PC-3 (cell line): ENCODE measurements at places on chromosomes 13 and 19. TPM values are rescaled to one million over a fixed set of nuclear protein-coding genes. Genes with fewer than 3 reads are reported as not detected.

- DNase-seq: peak; percentile 31
Measured at GRCh38 chr13:33636955-33637670, 180.8 kb upstream of the RFC3 start.

Gene CGB7
- total RNA-seq: 0.04 and 0.63 TPM in 2 replicates

Gene KCNN1
- total RNA-seq: not detected in 2 replicates

DNA sequence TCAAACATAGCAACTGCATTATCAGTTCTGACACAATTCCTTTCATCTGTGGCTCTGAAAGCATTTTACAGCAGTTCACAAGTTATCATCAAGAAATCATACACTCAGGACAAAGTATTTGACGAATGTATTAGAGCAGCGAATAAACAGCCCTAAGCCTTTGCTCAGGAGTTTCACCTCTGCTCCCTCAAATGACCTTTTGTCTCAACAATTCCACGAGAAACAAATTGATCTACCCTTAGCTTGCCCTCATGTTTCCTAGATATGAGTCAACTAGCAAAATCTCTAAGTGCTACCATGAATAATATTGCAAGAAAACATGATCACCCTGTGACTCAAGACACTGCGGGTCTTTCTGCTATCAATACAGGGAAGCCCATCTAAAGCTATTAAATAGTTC is 396.1 kb downstream of the EFNB2 start:
- DNase-seq: no peak

GRCh38 chr19:11225815-11226214 is 13.6 kb upstream of the ANGPTL8 start:
- DNase-seq: no peak

DNA sequence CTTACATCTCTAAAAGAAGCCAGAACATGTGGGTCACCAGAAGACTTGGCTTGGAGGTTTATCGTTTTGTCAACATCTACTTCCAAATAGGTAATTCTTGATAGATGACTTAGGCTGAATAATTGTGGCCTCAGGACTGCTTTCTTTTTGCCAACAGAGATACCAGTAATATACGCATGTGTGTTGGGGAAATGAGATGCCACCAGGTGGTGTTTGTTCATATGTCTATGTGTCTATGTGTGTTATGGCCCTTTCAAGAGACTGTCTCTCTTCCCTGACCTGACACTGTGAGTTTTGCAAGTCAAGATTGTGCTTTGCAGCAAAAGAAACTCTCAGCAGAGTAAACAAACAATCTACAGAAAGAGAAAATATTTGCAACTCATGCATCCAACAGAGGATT is 31.6 kb upstream of the METTL21C start:
- peak; percentile 47 for DNase-seq
